ENCODE measurements at places on chromosomes 3 and 15.

DNA sequence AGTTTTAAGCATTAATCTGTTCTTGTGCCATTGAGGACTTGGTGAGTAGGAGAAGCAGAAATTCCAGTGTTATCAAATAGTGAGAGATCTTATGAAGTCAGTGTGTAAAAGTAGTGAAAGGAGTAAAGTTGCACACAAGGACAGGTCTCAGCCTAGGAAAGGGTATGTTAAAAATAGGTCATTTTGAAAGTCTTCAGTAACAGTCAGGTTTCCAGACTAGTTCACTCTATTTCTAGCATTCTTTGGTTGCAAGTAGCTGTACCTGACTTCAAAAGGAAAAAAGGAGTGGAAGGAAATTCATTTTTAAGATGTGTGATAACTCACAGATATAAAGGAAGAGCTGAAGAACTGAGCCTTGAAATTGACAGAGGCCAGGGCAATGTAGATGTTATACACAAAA is 250.1 kb upstream of the SATB1 start:
- no peak for DNase-seq

DNA sequence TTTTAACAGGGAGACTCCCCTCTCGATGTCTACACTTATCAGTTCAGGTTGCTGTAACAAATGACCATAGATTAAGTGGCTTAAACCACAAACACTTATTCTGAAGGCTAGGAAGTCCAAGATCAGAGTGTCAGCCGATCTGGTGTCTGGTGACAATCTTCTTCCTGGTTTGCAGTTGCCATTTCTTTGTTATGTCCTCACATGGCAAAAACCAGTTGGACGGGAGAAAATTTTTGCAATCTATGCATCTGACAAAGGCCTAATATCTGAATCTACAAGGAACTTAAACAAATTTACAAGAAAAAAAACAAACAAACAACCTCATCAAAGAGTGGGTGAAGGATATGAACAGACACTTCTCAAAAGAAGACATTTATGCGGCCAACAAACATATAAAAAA is 116.9 kb upstream of the FOXB1 start:
- no peak for DNase-seq

DNA sequence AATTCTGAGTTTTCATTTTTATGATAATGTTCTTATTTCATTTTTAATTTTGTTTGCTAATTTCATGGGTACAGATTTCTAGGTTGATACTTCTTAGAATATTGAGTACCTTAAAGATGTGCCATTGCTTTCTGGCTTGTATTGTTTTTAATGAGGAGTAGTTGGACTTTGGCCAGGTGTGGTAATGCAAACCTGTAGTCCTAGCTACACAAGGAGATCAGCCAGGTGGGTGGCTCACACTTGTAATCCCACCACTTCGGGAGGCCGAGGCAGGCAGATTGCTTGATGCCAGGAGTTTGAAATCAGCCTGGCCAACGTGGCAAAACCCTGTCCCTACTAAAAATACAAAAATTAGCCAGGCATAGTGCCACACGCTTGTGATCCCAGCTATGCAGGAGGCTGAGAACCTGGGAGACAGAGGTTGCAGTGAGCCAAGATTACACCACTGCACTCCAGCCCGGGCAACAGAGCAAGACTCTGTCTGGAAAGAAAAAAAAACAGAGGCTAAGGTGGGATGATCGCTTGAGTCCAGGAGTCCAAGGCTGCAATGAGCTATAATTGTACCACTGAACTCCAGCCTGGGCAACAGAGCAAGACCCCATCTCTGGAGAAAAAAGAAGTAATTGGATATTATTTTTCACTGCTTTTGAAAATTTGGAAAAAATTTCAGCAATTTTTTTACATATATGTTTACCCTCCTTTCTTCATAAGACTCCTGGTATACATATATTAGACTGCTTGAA is 198.0 kb downstream of the ALCAM start:
- no peak for DNase-seq

- DNase-seq = peak; percentile 23
Observed at GRCh38 chr15:42919799-42920518, 619 bp downstream of the TTBK2 start.

DNA sequence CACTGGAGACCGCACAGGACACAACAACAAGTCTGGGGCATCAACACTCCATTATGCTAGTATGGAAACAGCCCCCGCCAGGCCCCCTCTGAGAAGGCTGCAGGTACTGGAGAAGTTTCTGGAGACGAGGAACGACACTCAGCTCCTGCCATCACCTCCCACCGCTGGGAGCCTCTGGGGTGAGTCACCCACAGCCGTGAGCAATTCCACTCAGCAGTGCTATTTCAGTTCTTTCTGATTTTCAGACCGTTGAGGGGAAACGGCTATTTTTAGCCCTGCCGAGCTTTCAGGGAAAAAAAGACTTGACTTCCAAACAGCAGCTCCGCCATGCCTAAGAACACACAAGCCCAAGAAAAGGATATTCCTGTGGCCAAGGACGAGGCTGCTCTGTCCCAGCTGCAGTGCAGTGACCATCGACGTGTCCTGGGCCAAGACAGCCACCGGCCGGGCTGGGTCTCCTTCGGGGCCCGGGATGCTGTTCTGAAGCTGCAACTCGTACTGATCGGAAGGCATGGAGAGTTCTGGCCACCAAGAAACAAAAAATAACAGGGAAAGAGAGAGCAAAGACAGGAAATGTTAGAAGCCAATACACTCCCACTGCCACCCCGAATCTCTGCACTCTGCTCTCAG is 40.8 kb downstream of the NUP210 start:
- peak; percentile 85 for DNase-seq

GRCh38 chr3:15420871-15421270 is 6.5 kb downstream of the METTL6 start:
- no peak for DNase-seq

DNA sequence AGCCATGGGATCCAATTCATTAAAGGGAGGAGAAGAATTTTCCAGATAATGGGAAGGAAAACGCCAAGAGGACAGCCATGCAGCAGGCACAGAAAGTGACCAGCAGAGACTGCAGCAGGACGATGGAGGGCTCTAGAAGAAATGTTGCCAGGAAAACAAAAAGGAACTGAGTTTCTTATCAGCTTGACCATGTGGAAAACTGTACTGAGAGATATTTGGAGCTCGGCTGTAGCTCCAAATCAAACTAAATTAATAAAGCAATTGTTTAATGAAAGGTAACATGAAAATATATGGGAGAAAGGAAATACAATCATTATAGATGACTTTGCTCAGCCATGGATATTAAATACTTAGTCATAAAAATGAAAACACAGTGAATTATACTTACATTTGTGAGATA is 63.7 kb downstream of the SSR3 start:
- DNase-seq = no peak

GRCh38 chr15:38690216-38690615 is 125.6 kb upstream of the RASGRP1 start:
- no peak for DNase-seq

DNA sequence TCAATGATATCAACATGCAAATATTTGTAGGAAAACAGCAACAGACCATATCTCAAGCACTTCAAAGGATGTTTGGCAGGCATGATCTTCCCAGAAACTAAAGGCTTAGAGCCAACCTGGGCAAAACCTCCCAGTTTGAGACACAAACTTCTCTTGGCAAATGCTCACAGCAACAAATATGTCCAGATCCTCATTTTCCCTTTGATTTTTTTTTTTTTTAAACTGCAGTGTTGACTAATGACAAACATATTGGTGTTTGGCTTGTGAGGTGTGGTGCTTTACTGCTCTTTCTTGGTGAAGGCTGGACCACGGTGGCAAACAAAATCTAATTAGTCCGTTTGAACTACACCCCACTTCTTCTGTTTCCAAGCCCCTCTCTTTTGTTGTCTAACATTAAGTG is 87.2 kb downstream of the EBLN2 start:
- no peak for DNase-seq

- DNase-seq = no peak
Observed at GRCh38 chr3:139128803-139129202, 84.1 kb upstream of the PRR23C start.

DNA sequence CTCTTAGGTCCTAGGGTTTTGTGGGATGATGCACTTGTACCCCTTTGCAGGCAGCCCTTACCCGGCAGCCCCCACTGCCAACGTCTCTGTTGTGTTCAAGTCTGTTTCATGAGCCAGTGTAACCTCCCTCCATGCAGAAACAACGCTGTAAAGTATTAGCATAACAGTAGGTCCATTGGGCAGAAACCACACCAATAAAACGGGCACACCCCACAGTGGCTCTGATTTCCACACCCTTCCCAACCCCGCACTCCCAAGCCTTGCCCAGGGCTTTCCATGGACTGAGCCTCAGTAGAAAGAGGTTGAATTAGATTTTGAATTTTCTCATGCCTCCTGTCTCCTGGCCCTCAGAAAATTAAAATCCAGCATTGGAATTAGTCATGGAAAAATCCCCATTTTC is 124.5 kb downstream of the CACNA1D start:
- DNase-seq = no peak

DNA sequence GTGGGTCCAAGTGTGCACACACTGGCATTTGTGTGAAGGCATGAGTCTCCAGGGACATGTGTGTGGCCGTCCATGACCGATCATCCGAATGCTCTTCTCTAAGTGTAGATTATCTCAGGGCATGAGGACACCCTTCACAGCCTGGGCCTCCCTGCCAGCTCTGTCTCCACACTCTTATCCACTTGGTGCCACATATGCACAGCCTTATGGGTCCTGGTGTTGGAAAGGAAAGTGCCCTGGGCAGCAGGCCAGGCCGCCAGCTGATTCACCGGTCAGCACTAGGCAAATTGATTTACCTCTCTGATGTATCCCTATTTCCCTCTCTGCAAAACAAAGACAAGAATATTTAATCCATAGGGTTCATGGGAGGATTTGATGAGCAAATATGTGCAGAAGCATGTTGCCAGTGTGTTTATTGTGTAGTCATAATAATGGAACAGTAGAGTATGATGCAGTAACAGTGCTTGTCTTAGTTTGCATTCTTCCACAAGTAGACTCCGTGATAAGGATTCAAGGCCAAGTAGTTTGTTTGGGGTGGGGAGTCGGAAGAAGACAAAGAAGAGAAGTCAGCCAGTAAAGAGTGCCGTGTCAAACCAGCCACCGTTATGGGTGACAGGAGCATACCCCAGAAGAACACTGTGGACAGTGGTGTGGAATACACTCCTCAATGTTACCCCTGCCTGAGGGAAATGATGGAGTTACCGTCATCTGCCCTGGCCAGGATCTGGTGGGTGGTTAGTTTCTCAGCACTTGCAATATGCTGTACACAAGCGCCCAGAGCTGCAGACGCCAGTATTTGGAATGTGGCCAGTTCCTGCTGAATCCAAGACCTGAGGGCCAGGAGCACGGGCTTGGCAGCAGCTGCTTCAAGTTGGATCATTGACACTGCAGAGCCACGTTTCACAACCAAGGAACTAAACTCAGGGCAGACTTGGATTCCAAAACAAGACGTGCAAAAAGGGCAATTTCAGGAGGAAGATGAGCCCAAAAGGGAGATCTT is 85.1 kb downstream of the MTHFS start:
- peak; percentile 28 for DNase-seq

DNA sequence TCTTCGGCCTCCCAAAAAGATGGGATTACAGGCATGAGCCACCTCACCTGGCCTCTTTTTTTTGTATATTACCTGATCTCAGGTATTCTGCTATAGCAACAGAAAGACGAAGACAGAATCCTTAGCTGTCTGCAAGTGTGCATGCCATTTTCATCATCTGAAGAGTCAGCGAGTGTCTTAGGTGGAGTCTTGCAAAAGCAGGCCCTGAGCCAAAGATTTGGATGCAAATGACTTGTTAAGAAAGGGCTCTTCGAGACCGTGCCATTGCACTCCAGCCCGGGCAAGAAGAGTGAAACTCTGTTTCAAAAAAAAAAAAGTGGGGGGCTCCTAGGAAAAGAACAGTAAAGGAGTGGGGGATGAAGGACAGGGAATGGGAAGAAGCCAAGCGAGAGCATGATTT is 10.2 kb upstream of the TRIM69 start:
- DNase-seq = no peak

DNA sequence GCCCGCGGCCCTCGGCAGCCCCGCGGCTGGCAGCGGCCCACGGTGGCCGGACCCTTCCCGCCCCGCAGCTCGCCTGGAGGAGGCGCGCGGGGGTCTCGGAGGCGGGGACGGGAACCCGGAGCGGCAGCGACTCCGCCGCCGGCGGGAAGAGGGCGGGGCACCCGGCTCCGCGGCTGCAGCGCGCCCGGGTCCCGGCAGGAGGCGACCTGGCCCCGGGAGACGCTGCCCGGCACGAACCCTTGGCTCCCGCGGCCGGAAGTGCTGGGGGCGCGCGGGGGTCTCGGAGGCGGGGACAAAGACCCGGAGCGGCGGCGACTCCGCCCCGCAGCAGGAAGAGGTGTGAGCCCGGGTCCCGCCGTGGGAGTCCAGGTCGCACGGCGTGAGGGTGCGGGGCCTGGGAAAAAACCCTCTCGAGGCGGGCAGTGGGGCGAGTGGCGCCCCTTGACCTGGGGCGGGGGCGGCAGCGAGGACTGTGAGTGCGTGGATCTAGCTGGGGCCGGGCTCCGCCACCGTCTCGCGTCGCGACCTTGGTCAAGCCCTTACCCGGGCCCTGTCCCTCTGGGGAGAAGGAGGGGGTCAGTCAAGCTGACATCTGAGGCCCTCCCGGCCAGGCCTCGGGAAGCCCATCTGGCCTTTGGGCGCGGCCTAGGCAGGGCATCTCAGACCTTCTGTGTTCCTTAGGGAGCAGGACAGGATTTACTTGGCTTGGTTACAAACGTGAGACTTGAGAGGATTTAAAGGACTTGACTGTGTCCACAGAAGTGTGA is at the start of gene CIB2:
CIB2 (minus strand) TSS at position 151 of the 767 bp plus-strand sequence. CDS start 230 bp downstream, outside the sequence.
- peak; percentile 45 for DNase-seq

DNA sequence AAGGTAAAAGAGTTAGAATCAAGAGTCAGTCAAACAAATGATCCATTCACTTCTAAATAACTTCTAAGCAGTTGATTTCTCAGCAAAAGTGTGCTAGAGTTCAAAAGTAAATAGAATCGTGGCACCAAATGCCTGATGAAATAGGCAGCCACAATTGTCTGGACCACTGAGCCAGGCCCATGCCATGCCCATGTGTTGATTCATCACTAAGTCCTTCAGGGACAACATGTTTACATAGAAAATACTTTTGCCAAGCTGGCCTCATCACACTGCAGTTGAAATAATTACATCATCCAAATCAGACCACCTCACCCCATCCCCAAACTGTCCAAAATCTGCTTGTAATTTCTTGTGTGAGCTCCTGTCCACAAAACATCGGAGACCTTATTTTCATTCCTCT is 216.3 kb downstream of the IGSF11 start:
- DNase-seq = peak; percentile 26

DNA sequence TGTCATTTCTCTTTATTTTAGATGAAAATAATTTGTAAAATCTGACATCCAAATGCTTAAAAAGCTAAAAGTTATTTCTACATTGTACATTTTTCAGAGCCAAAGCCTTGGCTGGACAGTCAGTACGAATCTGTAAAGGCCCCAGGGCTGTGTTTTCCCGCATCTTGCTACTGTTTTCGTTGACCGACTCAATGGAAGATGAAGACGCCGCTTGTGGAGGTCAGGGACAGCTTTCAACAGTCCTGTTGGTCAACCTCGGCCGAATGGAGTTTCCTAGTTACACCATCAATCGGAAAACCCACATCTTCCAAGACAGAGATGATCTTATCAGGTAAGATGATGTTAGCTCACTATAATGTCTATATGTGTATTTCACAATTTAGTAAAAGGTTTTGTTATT is 10.0 kb downstream of the FAN1 start:
- DNase-seq = no peak

GRCh38 chr3:11539677-11540076 is 104.0 kb downstream of the VGLL4 start:
- no peak for DNase-seq

- no peak for DNase-seq
Observed at GRCh38 chr3:141814375-141814774, 51.2 kb downstream of the GRK7 start.

GRCh38 chr3:71462586-71462985 is 120.9 kb downstream of the FOXP1 start:
- DNase-seq = no peak
